GM13977 (cell line): ENCODE measurements at places on chromosomes 7 and 10.

- no peak for DNase-seq
Observed at GRCh38 chr10:70558295-70558694, 44.2 kb downstream of the PRF1 start.

- DNase-seq: no peak
Observed at GRCh38 chr10:78588194-78588811, 480.5 kb upstream of the ZMIZ1 start.

DNA sequence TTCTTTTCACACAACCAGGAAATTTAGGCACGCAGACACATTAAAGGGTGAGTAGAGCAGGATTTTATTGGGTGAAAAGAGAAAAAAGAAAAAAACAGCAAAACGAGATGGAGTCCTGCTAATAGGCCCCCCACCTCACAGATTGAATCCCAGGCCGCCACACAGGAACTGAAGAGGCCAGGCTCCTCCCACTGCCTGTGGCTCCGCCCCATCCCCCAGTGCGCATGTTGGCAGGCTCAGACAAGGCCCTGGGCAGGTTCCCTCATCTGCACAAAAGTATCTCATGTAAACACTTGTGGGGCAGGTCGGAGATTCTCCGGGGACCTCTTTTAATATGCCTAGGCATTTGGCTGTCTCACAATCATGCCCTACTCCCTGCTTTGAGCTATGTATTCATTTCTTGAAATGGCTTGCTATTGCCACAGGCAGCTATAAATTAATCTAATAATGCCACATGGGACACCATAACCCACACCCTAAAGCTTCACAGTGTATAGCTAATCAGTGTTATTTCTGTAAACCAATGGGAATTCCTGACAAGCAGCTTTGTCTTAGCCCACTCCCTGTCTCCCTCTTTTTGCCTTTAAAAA is 76.2 kb upstream of the KIF5B start:
- no peak for DNase-seq

DNA sequence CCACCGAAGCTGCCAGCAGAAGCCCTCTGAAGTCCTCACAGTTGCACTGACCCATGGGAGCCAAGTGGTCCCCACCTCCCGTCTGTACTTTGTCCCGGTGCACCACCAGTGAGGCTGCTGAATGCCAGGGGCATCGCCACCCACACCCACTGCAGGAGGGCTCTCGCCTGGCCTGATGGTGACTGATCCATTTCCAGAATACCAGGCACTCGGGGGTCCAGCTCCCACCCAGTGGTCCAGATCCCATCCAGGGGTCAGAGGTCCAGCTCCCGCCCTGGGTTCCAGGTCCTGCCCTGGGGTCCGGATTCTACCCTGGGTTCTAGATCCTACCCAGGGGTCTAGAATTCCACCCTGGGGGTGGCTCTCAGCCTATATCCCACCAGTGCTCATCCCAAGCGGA is 9.1 kb upstream of the JAKMIP3 start:
- no peak for DNase-seq

GRCh38 chr7:15199482-15199881 is 296.9 kb upstream of the DGKB start:
- no peak for DNase-seq

DNA sequence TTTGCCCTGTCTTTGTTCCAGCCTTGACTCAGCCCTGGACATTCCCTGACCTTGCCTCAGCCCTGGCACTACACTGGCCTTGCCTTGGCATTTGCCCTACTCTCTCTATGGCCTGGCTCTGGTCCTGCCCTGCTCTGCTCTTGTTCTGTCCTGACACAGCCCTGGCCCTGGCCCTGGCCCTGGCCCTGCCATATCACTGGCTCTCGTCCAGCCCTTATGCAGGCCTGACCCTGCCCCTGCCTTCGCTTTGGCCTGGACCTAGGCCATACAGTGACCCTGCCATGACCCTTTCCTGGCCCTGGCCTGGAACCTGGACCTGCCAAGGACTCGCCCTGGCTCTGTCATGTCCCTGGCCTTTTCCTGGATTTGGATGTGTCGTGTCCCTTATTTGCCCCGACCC is 646.0 kb downstream of the ZNF37A start:
- DNase-seq: no peak

DNA sequence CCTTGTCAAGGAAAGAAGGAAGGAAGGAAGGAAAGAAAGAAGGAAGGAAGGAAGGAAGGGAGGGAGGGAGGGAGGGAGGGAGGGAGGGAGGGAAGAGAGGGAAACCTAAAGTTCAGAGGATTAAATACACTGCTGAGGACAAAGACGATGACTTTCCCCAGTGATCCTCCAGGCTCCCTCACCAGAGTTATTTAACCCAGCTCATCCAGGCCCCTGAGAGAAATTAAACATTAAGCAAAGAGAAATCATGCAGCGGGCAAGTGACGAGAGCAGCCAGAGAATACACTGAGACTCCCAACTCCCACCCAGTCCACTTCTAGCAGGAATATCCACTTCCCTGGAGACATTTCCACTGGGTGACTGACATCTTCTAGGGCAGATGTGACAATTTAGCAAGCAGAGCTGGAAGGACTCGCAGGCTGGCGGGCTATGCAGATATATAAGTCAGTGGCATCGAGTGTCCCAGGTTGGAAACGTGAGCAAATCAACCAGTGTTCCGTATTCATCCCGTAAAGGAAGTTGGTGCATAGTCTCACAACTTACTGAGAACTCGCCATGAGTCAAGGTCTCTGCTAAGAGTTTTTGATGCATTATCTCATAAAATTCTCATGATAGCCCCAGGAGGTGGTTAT is 48.7 kb downstream of the CALML3 start:
- no peak for DNase-seq

DNA sequence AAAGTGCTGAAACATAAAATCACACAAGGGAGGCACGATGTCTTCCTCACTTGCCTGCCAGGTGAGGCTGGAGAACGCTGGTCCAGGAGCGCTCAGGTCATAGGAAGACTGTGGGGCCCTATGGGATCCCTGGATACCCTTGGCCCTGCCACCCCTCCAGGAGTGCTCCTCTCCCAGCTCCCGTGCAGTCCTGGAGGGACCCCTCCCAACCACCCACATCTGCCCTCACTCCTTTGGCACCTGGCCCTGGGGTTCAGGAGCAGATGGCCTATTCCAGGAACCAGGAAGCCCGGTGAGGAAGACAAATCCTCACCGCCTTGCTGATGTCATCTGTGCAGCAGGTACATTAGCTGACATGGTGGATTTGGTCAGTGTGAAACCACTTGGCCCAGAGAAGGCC is 3.7 kb upstream of the CXCL12 start:
- no peak for DNase-seq

DNA sequence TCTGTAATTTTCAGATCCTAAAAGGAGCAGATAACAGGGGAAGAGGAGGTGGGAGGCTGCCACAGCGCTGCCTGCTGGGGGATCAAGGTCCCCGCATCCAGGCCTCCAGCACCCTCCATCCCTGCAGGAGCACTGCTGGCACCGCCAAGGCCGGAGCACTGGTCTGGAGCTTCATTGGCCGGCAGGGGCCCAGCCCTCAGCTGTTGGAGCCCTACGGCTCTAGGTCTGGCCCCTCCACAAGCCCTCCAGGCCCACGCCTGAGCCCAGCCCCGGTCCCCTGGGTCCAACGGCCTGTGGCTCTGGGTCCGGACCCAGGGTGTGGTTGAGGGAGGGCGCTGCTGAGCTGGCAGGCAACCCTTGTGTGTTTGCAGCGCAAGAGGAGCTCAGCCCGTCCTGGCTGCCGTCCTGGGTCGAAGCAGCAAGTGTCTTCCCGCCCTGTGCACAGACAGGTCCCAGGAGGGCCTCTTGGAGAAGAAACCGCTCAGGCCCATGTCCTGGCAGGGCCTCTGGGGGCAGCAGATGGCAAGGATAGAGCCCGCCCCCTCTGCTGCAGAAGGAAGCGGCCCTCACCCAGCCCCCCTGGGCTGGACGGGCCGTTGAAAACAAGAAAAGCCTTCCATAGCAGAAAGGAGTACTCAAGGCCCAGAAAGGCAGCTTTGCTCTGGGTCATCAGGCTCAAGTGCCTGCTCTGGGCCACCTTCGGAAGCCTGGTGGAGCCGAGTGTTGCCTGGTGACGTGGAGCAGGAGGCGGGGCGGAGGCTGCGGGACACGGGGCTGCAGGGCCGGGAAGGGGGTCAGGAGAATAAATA is 54.3 kb upstream of the TNRC18 start:
- peak; percentile 74 for DNase-seq

GRCh38 chr7:155038335-155038734 is 31.8 kb upstream of the HTR5A start:
- DNase-seq: no peak

DNA sequence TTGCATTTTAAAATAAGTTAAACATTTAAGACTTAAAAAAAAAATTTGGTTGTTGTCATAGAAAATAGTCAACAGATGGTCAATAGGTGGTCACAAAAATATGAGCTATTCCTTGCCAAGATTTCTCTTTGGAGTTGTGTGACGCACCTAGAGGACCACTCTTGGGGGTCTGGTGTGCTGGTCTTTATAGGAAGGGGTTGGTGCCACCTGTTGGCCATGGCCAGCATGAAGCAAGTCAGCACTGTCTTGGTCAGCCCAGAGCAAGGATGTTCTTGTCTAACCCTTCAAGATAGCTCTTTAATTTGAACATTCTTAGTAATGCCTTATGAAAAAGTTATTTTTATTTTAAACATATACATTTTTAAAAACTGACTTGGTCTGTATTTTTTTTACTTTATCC is 267.9 kb upstream of the CNTNAP2 start:
- peak; percentile 4 for DNase-seq

- DNase-seq: no peak
Observed at GRCh38 chr7:44378744-44379143, 53.4 kb upstream of the CAMK2B start.

GRCh38 chr7:83941300-83941699 is 253.3 kb downstream of the SEMA3A start:
- no peak for DNase-seq

GRCh38 chr7:118938845-118939244 is 714.3 kb downstream of the ANKRD7 start:
- DNase-seq: no peak

DNA sequence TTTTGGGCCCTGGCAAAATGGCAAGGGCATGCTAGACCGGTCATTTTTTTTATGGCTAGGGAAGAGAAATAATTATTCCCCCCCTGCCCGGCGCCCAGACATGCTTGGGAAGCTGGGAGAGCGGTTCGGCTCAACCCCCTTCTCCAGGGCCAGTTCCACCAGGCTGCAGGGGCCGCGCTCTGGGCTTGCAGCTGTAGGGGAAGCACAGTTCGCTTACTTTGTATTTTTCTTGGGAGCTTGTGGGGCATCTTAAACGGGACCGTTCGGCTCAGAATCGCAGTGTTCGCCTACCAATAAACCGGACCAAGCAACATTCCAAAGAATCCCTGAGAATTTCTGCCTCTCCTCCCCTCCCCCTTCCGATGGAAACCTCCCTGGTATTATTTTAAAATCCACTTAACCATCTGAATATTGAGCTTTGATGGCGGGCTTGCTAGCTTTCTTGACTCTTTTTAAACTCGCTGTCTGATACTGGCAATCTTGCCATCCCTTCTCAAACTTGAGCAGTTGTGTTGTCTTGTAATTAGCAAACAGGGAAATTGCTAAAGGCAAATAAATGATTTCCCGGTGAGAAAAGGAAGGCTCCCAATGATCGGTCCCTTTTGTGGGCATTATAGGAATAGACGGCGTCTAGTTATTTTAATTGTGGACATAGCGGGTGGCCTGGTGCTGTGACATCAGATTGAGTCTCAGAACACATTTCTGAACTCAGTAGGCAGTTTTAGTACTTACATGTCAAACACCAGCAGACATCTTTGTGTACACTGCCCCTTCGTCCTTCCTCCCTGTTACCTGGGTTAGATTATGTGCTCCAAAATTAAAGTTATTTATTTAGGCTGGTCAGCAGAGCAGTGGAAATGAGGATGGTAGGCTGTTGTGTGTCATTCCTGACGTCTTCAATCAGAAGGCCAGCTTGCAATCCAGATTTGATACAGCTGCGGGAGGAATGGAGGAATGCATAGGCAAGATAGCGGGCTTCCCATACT is 3.4 kb downstream of the TCF7L2 start:
- no peak for DNase-seq

DNA sequence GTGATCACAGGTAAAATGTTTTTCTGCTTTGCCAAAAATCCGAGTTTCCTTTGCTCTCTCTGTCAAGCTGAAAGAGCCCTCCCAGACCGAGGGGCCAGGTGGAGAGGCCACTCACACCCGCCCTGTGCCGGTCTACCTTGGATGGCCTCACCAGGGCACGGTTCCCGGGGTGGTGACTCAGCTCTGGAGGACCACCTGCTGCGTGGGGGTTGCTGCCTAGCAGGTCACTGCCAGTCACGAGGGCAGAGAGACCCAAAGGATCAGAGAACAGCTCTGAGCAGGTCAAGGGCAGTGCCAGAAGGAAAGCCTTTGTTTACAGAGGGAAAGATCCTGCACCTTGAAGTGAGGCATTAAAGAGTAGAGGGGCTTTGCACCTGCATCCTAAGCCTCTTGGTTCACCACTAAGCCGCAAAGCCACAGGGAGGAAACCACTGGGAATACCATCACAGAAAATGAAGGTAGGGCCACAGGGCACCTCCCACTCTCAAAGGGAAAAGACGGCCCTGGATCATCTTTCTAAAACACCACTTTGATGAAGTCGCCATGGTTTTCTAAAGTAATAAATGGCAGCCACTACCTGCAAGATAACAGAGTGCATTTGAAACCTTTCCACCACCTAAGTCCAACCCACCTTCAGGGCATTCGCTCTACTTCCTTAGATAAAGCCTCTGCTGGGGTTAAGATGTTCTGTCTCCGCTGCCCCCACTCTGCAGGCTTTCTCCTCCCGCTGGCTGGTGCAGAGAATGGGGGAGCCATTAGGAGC is 160.3 kb upstream of the KLF14 start:
- DNase-seq: no peak

- DNase-seq: no peak
Observed at GRCh38 chr10:18323916-18324315, 183.7 kb downstream of the CACNB2 start.

GRCh38 chr10:79295563-79295962 is 51.7 kb upstream of the PPIF start:
- DNase-seq: no peak

GRCh38 chr7:122652876-122653275 is 46.0 kb downstream of the RNF133 start:
- DNase-seq: no peak

GRCh38 chr10:33901166-33901565 is 566.7 kb upstream of the NRP1 start:
- no peak for DNase-seq

DNA sequence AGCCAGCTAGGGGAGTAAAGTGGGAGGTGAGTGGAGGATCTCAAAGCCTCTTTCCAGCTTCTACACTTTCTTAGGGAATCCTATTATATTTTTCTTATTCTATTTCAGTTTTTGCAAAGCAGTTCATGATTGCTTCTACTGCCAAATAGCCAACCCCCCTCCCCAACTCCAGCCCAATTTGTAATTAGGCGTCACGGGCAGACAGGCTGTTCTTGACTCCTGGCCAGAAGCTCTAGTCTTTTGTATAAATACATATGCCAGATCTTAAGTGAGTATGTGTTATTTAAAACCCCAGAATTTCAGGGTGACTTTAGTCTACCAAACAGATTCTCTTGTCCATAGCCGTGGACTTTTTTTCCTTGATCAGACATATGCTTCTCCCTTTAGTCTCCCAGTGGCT is 255.2 kb downstream of the BUB3 start:
- no peak for DNase-seq
